NCI-H226 (cell line): ENCODE measurements at places on chromosomes 4 and X.

DNA sequence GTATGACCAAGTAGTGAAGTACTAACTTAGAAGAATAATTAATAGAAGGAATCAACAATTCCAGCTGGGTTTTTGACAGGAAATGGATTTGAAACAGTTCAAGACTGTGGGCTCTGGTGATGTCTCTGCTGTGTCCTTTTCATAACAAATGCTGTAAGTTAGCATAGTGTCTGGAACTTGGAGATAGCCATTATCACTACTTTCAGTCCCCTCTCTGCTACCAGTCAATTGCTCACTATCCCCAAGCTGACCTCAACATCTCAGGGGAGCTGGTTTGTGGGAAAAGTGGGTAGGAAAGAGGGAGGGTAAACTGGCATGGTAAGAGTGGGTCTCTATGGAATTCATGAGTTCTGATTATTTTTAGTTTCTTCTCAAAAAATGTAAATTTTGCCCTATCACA, 231.4 kb upstream of the MID1 start:
- no peak for DNase-seq

GRCh38 chrX:123600181-123600580, 132.7 kb downstream of the THOC2 start:
- no peak for DNase-seq

GRCh38 chr4:155974476-155974749, 20.7 kb upstream of the CTSO start:
- DNase-seq = no peak

DNA sequence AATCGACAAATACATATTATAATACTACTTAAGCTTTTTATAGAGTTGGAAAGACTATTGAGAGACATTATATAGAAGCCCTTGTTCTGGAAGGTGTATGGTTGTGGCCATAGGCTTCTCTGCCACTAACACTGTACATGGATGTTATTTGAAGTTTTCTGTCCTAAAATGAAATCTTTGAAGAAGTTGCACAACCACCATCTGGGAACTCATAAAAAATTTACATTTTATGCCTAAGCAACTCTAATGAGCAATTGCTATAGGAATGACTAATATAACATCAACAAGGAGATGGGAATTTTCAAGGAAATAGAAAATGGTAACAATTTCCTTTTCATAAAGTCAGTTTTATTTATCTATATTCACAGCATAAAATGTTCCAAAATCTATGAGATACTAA, 7.4 kb downstream of the HTN1 start:
- no peak for DNase-seq

DNA sequence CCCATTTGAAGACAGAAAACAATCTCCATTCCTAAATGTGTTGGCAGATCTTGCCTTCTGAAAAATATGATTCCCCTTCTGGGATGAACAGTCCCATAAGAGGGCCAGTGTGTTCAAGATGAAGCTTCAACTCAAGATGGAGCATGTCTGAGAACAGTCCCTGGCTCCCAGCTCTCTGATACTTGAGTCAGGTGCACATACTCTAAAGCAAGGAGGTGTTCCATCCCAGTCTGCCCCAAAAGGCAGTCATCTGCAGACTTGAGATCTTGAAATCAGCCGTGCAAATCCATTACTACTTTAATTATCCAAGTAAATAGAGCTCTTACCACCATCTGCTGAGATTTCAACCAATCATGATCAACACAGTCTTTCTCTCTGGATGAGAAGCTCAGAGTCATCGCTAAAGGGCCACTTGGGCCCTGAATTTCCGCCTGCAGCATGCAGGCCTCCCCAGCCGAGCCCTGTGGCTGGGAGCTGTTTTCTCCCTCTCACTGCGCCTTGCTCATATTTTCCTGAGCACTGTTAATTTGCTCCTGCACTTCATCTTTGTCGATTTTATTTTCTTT, 22.2 kb downstream of the CCDC149 start:
- no peak for DNase-seq

- DNase-seq = no peak
Measured at GRCh38 chrX:124190440-124190839, 142.0 kb upstream of the TEX13D start.

- peak; percentile 46 for DNase-seq
Measured at GRCh38 chrX:110450050-110450449, 91.4 kb downstream of the RTL9 start.
